HepG2 (cell line): ENCODE measurements at places on chromosomes 4 and X. TPM values are rescaled to one million over a fixed set of nuclear protein-coding genes. Genes with fewer than 3 reads are reported as not detected.

The ITM2A gene
- not detected in 2 replicates for total RNA-seq

The LONRF3 gene
- total RNA-seq, result 11.6 and 13.3 TPM in 2 replicates

- no peak for DNase-seq
Observed at GRCh38 chr4:152709675-152710438, 30.1 kb upstream of the TMEM154 start.

- DNase-seq, result no peak
Observed at GRCh38 chr4:148435654-148436406, 6.4 kb downstream of the NR3C2 start.

DNA sequence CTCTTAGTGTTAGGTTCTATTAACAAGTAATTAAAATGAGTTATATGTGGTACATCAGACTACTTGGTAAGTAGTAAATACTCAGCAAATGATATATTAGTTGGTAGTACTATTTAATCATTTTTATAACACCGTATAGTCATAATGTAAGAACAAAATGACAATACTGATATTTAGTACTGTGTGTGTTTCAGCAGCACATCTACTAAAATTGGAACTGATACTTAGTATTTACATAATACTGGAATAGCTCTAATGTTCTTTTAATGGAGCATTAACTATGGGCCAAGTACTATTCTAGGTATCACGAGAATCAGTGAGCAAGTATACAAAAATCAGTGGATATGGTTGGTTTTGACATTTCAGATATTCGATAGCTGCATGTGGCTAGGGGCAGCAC, 35.3 kb downstream of the ERVMER34-1 start:
- DNase-seq, result no peak

The PDGFRA gene
- 0.04 TPM in 1 of 2 replicates, not detected in the other for total RNA-seq

DNA sequence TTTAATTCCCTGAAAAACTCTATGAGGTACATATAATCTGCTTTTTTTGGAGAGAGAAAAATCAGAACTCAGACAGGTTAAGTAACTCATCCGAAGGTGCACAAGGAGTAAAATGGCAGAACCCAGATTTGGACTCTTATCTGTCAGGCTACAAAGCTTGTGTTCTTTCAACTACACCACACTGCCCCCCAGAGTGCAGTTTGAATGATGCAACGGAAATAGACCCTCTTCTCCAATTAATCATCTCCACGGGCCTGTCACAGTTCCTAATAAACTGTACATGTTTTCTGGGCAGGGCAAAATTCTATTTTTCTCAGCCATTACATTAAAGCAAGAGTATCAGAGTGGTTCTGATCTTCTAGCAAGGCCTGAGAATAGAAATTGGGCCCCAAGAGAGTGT, 35.3 kb upstream of the DCX start:
- peak; percentile 2 for DNase-seq

The C1QTNF7 gene
- not detected in 2 replicates for total RNA-seq

DNA sequence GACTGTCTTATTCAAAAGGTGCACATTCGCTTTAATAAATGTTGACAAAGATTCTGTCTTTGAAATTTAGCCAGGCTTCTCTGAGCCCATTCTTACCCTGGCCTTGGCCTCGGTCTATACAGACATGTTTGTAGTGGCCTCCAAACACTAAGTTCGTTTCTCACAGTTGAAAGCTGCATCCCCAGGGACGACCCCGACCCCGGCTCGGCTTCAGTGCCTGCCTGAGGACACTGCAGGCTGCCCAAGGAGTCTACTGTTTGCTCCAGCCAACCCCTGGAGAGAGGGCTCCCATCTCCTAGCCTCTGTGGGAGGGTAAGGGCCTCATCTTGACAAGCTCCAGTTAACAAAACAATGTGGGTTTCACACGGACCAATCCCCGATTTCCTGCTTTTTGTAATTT, 390.6 kb upstream of the ZFP42 start:
- no peak for DNase-seq

DNA sequence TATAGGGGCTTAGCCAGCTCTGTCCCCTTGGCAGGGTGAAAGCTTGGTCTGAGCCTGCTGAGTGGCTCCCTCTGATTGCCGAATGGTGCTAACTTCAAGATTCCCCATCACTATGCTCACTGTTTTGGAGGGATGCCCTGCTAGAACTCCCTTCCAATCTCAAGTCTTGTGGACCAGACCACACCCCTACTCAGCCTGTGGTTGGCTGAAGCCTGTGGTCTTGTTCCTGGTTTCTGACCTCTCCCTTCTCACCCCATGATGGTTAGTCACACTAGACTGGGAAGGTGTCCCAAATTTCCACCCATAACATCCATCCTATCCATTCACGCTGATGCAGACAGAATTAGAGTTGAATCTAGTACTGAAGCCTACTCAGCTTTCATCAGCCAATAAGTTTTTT, 184.7 kb upstream of the NDP start:
- DNase-seq, result no peak

- no peak for DNase-seq
Observed at GRCh38 chrX:149151805-149152757, 353.0 kb downstream of the IDS start.

The ETDA gene
- total RNA-seq, result not detected in 2 replicates

The FGG gene
- 1,495 and 2,423 TPM in 2 replicates for total RNA-seq

GRCh38 chrX:48737940-48738339, 23.6 kb upstream of the GLOD5 start:
- DNase-seq, result no peak

GRCh38 chrX:109344678-109345077, 137.2 kb downstream of the GUCY2F start:
- DNase-seq, result no peak

DNA sequence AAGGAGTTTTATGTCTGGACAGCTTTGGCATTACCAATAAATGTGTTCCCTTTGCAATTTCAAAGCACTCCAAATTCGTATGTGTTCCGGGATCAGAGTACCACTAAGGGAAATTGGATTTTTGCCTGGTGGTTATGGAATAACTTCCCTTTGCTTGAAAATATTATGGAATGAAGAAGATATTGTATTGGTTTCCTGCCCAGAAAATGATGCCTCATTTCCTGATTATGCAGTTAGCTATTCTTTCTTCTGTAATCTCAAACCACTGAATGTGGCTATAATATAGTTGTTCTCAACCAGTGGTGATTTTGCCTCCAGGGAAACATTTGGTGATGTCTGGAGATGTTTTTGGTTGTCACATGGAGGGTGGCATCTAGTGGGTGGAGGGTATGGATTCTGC, 142.9 kb downstream of the PCDH7 start:
- DNase-seq, result no peak

DNA sequence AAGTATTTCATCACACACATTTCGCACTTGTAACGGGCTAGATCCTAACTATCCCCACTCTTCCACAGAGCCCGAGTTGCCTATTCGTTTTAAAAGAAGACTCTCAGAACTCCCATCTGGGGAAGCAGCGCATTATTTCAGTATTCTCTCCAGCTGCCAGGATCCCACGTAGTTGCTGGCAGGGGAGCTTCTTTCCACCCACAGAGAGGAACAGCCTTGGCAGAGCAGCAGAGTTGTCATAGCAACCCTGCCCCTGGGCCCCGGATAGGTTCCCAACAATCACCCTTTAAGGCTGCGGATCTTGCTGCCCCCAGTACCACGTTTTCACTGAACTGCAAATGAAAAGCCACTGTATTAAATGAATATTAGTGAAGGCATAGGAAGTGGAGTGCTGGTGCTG, 106.7 kb downstream of the GPM6A start:
- DNase-seq, result no peak

- no peak for DNase-seq
Observed at GRCh38 chr4:56181140-56181953, 205.9 kb downstream of the AASDH start.

DNA sequence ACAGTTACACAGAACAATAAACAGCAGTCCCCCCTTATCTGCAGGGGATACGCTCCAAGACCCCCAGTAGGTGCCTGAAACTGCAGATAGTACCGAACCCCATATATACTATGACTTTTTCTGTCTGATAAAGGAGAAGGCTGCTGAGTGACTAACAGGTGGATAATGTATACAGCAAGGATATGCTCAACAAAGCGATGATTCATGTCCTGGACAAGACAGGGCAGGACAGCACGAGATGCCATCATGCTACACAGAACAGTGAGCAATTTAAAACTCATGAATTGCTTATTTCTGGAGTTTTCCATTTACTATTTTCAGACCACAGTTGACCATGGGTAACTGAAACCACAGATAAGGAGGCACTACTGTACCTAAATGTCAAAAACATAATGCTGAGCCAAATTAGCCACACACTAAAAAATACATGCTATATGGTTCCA, 76.1 kb downstream of the MANBA start:
- DNase-seq, result no peak

GRCh38 chr4:120316416-120316815, 249.8 kb upstream of the MAD2L1 start:
- DNase-seq, result no peak

DNA sequence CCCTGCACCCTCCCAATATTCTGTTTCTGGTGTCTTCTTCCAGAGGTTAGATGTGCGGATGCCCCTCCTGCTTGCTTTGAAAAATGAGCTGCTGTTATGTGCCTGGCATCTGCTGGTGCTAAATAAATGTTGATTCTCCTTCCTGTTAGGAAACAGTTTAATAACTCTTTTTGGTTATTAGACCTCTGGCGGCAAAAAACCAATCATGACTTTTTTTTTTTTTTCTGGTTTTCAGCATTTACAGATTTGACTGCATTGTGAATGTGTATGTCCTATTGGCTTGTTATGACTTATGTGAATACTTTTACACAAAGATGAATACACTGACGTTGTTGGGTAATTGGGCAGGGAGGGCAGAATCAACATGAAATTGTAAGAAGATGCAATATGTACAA, 13.6 kb upstream of the TMEM156 start:
- DNase-seq, result peak; percentile 43

- no peak for DNase-seq
Observed at GRCh38 chrX:29852767-29853166, 362.6 kb upstream of the MAGEB2 start.

The LRBA gene
- total RNA-seq, result 37.2 and 67.1 TPM in 2 replicates

DNA sequence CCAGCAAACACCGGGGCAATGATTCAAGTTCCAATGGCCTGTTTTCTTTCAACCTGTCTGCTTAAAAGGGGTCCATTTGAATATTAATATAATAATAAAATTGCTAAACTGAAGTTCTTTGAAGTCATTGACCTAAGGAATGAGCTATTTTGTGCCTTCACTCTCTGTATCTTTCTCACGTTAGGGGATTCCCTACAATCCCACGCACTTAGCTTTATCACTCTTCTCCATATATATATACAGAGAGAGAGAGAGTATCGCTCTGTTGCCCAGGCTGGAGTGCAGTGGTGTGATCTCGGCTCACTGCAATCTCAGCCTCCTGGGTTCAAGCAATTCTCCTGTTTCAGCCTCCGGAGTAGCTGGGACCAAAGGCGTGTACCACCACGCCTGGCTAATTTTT, 83.9 kb upstream of the NWD2 start:
- no peak for DNase-seq

DNA sequence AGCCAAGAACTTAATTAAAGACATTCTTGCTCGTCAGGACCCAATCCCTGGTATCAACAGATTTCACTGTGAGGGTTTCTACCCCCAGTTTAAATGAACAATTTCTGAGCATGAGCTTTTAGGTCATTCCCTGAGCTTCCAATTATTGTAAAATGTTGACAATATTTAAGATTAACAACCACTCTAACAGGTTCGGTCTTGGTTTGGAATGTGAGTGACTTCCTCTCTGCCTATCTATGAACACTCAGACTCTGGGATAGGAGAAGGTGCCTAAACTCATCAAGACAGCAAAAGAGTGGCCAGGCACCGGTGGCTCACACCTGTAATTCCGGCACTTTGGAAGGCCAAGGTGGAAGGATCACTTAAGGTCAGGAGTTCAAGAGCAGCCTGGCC, 82.9 kb upstream of the TMEM150C start:
- DNase-seq, result no peak

The SSX4 gene
- total RNA-seq, result not detected in 2 replicates

DNA sequence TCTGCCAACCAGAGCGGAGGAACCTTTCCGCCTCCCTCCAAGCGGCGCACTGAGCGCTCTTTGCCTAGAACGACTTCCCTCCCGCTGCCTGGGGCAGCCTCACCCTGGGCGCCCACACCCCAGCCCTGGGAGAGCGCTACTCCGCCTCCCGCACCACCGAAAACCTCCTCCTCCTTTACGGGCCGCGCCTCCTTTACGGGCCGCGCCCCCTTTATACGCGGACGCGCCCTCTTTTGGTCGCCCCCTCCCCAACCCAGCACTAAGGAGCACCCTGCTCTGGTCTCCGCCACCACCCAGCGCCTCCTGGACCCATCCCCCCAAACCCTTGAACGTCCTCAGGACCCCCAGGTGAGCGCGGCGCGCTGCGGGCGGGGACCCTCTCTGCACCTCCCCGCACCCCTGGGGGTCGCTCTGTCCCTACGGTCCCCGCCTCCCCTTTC, 586 bp upstream of the NSG1 start:
- no peak for DNase-seq

DNA sequence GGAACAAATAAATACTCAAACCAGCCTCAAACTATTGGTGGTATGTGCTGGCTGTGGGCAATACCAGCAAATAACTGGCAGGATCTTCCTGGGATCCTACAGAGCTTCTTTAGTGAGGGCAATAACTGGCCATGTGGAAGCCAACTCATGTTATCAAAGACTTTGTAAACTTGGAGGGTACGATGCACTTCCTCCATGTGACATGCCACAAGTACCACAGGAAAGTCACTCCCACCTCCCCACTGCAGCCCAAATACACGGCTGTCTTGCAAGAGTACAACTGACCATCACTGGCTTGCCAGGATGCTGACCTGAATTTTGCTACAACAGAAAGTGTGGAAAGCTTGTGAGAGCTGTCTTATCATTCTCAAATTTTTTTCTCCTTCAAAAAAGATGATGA, 93.3 kb upstream of the MAML3 start:
- DNase-seq, result no peak

DNA sequence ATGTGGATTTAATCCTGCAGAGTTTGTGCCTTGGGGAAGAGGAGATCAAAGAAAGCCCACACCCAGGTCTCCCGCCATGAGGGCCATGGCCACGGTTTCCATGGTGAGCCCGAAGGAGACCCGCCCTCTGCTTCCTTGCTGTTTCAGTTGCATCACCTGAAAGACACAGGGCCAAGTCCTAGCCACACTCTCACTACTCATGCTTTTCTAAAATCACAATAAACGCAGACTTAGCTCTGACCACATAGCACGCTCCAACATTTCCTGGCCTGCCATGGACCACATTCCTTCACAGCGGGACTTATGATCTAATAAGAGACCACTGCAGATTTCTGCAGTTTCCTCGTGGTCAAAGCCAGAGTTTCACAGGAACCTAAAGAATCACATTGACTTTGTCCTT, 426.0 kb upstream of the NR3C2 start:
- DNase-seq, result no peak

The MFAP3L gene
- total RNA-seq, result 3.6 and 3.7 TPM in 2 replicates

GRCh38 chrX:49111791-49112190, 11.7 kb downstream of the GPKOW start:
- no peak for DNase-seq

The MAP3K15 gene
- 3.4 and 3.9 TPM in 2 replicates for total RNA-seq

GRCh38 chrX:115363897-115364296, 74.4 kb downstream of the LUZP4 start:
- DNase-seq, result no peak

The NLGN3 gene
- total RNA-seq, result 0.04 TPM in 1 of 2 replicates, not detected in the other

- no peak for DNase-seq
Observed at GRCh38 chrX:41822892-41823291, 98.9 kb downstream of the GPR82 start.

The PABPC5 gene
- not detected in 2 replicates for total RNA-seq

- DNase-seq, result no peak
Observed at GRCh38 chr4:145539671-145540070, 58.0 kb downstream of the SMAD1 start.
